ENCODE measurements at places on chromosomes 13 and 19.

GRCh38 chr13:69737129-69737935 is 370.3 kb upstream of the ATXN8OS start:
- no peak for DNase-seq

- DNase-seq: no peak
These were observed 8.6 kb upstream of the MKNK2 start for GRCh38 chr19:2059422-2060201.

GRCh38 chr19:18363787-18364186 is 22.2 kb upstream of the GDF15 start:
- no peak for DNase-seq

- DNase-seq: no peak
These were observed 114.9 kb downstream of the PCCA start for GRCh38 chr13:100203696-100204367.

DNA sequence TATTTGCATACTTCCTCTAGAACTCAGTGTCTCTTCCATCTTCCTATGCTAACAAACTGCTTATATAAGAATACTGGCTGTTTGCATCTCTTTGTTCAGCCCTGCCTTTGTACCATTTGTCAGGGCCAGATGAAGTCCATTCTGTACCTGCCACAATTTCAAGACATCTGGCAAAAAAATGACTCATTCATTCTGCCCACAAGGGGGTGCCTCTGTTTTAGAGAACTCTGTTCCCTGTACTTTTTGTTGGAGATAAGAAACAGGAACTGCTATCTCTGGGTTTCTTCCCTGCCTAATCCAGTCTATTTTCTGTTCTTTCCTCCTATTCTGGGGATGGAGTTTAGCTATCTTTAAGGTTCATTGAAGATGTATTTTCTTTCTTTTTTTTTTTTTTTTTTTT is 23.0 kb downstream of the ZNF568 start:
- no peak for DNase-seq

DNA sequence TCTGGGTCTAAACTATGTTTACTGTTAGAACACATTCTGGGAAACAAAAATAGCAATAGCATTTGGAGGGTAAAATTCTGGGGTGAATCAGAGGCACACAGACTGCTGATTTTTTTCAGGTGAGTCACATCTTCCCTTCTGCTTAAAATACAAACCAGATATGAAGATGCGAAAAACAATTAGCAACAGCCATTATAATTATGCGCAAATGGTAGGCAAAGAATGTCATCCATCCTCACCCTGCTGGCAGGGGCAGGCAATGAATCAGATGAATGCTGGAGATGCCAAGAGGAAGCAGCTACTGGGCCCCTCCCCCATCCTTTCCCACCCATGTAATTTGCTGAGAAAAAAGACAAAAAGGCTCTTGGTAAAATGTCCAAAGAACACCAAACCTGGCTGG is 282.9 kb downstream of the KLF5 start:
- DNase-seq: no peak
